Effector memory CD4-positive, alpha-beta T cell (primary cell): ENCODE measurements at places on chromosomes 7 and 10.

DNA sequence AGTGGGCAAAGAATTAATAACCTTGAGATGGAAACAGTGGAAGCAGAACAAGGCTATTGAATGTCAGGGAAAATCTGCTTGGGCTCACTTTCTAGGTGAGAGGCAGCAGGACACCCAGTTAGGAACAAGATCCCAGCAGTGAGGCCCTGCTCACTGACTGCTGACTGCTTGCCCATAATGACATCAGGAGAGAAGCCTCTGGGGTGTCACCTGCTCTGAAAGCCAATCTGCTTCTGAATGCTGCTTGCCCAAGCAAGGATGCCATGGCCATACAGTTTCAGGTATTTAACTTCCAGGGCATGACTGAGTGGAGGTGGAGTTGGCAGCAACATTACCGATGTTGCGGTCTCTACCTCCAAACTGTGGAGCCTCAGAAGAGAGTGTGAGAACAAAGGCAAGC is 11.7 kb upstream of the WAPL start:
- DNase-seq, result no peak

DNA sequence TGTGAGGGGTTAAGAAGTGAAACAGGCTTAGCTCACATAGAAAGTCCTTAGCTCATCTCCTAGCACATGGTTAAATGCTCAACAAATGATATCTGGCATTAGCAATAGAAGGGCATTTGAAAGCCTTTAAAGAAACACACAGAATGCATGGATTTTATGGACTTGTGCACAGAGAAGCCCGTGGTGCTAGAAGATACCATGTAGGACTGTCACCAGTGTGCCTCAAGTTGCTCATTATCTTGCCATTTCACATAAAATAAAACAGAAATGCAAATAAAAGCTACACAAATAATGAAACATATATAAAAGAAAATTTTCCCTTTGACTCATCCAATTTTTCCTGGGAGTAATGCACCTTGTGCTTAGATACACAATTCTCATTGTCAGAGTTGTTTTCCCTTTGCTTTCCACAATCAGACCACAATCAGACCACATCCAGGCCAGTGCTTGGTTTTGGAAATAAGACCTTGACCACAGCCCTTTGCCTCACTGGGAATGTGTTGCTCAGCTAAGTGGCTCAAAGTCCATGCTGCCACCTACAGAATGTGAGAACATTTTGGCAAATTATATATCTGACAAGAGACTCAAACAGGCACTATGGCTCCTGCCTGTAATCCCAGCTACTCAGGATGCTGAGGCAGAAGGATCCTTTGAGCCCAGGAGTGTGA is 9.5 kb upstream of the WDR11 start:
- no peak for DNase-seq

- no peak for DNase-seq
Observed at GRCh38 chr10:131685576-131685975, 215.2 kb upstream of the PPP2R2D start.

GRCh38 chr10:20276127-20276979 is 460.1 kb downstream of the PLXDC2 start:
- no peak for DNase-seq

GRCh38 chr10:77507291-77507880 is 130.2 kb downstream of the KCNMA1 start:
- no peak for DNase-seq

- no peak for DNase-seq
Observed at GRCh38 chr10:71589617-71590551, 129.7 kb downstream of the C10orf105 start.

GRCh38 chr10:5343979-5344378 is 20.8 kb upstream of the UCN3 start:
- no peak for DNase-seq

DNA sequence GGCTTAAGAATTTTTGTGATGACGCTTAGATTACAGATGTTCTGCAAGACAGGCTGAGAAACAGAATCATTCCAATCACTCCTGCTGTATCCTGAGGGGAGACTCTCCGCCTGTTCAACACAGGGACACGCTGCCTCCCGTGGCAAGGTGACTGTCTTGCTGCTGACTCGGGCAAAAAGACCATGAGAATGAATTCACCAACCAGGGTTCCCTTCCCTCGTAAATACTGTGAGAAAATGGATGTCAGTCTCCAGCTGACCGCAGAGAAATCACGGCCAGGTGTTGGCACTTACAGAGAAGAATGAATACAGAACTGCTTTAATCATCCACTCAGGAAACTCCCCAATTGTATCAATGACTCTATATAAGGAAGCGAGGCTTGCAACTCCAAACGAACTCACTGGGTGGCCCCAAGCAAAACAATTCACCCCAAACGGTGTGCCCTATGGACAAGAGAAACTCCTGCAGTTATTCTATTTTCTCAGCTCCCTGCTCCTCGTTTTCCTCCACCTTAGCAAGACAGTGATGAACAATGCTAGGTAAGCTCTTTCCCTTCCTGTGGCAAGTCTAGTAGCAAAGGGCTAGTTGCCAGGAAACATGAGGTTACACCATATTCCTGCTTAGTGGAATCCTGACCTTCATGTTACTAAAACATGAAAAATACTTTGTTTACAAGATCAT is 22.8 kb downstream of the GNA12 start:
- DNase-seq, result no peak

DNA sequence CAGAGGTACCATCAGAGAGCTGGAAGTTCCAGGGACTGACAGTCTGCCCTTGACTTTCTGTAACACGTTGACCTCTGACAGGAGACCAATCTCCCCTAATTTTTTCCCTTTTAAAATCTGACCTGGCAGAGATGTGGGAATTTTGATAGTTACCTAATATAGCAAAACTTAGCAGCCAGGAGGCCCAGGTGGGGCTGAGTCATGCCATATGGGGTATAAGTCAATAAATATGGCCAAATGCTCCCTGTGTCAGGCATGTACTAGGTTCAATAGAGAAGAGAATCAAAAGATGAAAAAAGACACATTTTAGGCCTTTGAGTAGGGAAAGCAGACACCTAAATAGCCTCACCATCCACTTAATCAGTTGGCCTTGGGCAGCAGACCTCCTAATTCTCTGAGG is 6.1 kb upstream of the GRK5 start:
- no peak for DNase-seq

- no peak for DNase-seq
Observed at GRCh38 chr10:91880310-91880709, 29.0 kb downstream of the FGFBP3 start.

DNA sequence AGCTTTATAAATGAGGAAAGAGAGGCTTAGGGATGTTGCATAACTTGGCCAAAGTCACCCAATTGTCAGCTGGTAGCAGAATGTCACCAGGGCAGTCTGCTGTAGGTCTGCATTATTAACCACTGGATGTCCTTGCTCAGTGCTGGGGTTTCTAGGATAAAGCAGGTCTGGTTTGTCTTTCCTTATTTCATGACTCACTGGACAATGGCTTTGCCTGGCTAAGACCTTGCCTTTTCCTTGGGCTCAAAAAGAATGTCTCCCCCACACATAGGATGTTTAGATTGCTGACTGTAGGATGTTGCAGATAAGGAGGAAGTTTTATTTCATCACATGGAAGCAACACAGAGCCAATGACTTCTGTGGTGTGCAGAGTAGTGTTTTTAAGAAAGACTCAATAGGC is 29.4 kb downstream of the WDFY4 start:
- no peak for DNase-seq

- DNase-seq, result no peak
Observed at GRCh38 chr10:77531441-77532001, 106.1 kb downstream of the KCNMA1 start.

DNA sequence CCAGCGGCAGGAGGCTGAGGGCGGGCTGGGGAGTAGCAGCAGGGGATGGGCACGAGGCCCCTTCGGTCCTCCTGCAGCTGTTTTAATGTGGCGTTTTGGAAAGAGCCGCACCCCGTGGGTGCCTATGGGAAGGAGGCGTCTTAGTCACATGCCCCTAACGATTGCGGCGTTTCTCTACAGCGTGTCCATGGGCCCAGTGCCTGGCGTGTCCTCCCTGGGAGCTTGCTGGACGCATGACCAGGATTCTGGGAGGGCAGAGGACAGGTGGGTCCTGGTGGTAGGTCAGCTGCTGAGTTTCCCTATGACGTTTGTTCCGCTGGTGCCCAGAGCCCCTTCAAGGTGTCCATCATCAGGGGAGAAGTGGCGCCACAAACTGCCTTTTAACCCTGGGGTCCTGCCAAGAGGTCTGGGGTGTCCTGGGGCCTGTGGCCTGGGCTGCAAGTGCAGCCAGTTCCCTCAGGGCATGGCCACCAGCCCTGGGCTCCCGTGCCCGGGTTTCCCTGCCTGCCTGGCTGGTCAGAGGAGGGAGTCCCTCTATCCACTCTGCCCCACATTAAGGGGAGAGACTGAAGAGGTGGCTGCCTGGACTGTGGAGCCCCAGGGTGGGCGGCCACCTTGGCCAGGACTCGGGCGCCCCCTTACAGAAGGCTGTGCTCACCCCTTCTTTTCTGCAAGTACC is 48.7 kb downstream of the PWWP2B start:
- DNase-seq, result no peak

GRCh38 chr7:12305502-12305901 is 94.4 kb downstream of the TMEM106B start:
- no peak for DNase-seq

GRCh38 chr10:16816171-16816570 is 1.1 kb downstream of the RSU1 start:
- no peak for DNase-seq

GRCh38 chr10:42645516-42645915 is 7.1 kb upstream of the ZNF33B start:
- DNase-seq, result no peak
